Gastroesophageal sphincter (tissue), 4 donors: ENCODE measurements at places on chromosomes 1 and 21. TPM values are rescaled to one million over a fixed set of nuclear protein-coding genes. Genes with fewer than 3 reads are reported as not detected.

SMIM1 gene
- total RNA-seq: not detected

GRCh38 chr1:180975551-180975950, 47.1 kb downstream of the STX6 start:
- ATAC-seq: peak; percentile 51

F3 gene
- total RNA-seq: 110 TPM

FGGY gene
- 21.1 TPM for total RNA-seq

- no peak for ATAC-seq
Measured at GRCh38 chr21:30674312-30674711, 31.6 kb downstream of the KRTAP20-3 start.
